ENCODE measurements at places on chromosomes 16 and 17. TPM values are rescaled to one million over a fixed set of nuclear protein-coding genes. Genes with fewer than 3 reads are reported as not detected.

DNA sequence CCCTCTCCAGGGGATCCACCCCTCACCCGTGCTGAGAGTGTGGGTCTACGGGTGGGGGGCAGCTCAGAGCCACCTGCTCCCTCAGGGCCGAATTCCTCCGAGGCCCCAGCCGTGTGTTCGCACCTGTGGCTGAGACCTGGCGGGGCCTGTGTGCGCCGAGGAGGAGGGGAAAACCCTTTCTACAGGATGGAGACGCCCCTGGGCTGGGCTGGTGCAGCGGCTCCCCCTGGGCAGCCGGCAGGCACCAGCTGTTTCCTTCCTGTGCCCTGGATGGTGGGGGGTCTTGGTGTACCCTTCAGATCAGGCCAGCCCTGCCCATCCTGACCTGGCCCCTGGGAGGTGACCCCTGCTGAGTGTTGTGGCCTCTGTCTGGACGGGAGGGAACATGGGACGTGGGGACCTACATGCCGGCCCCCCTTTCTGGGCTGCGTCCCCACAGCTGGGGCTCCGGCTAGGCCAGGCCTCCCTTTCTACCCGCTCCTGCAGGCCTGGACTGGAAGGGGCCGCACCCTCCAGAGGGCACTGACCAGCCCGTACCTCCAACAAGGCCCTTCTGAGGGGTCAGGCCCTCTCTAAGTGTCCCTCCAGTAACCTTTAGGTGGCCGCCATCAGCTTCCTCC is 28.3 kb upstream of the PABPN1L start:
- no peak for DNase-seq

GRCh38 chr16:2026461-2027023 is at the start of gene NHERF2:
Gene NHERF2, plus strand, starts transcription at chr16:2026902. Its CDS starts 104 bp downstream, at chr16:2027006.
- peak; percentile 41 for DNase-seq

GRCh38 chr16:48126801-48127644 is 28.8 kb downstream of the ABCC12 start:
- DNase-seq: peak; percentile 96

DNA sequence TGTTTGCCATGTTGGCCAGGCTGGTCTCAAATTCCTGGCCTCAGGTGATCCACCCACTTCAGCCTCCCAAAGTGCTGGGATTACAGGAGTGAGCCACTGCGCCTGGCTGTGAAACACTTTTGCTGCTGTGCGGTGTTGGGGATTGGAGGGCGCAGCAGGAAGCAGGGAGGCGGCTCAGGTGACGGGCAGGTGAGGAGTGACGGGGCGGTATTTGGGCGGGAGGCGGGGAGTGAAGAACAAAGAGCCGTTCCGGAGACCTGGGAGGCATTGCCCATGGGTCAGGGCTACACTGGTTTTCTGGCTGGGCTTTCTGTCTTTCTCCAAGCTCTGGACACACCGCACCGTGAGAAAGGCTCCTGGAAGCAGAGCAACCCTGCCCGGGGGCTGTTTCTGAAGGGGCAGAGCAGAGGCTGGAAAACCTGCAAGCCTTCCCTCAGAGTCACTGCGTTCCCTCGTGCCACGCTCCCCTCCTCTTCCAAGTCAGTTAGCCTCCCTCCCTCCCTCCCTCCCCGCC is 22.1 kb downstream of the CRISPLD2 start:
- DNase-seq: no peak

DNA sequence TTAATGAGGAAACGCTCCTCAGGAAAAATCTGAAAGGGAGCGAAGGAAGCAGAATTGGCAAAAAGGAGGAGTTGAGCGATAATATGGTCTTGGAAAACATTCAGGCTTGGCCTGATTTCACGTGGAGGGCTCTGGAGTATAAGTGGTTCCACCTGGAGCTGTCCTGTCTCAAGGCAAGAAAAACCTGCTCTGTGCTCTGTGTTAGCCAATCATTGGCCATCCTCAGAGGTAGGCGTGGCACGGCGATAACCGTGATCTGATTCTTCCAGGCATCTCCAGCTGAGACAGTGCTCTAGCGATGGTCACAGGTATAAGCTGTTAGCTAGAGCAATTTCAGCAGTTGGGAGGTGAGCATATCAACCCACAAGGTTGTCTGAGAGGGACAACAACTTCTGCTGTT is 450.5 kb upstream of the MAF start:
- no peak for DNase-seq

GRCh38 chr17:17239832-17240231 is 2.9 kb upstream of the FLCN start:
- DNase-seq: no peak

GRCh38 chr16:67015313-67015731 is 13.6 kb upstream of the CBFB start:
- no peak for DNase-seq

DNA sequence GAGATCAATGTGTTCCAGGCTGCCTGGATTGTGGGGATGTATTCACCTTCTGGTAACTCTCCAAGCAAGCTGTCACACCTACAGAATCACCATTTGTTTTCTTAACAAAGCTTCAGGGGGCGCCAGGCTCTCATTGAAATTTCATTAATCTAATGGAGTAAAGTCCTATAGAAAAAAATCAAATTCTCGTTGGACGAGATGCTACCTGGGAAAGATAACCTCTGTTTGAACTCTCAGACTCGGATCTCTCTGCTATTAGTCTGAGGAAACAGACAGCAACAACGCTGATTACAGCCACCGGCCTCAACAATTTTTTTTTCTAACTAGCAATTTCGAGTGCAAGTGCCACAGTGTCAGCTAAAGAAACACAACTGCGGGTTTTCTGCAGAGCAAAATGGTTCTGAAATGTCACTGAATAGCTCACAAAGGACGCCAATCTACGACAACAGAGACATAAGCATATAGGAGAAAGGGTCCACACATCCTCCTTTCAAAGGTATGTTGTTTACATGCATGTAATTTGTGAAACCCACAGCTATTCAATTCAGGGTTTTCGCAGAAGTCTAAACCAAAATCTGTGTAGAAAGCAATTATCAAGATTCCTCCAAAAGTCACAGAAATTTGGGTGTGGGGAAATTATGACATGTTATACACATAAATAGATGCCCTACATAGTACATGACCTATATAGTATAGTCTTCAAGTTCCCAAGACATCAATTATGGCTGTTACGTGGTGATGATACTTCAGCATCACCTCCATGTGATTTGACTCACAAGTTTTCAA is 135.8 kb downstream of the SKAP1 start:
- no peak for DNase-seq

Gene FOXC2
- 5.4 TPM for total RNA-seq

Gene SCIMP
- total RNA-seq: not detected
